CD4-positive, alpha-beta T cell (primary cell): ENCODE measurements at places on chromosomes 5 and 9. TPM values are rescaled to one million over a fixed set of nuclear protein-coding genes. Genes with fewer than 3 reads are reported as not detected.

DNA sequence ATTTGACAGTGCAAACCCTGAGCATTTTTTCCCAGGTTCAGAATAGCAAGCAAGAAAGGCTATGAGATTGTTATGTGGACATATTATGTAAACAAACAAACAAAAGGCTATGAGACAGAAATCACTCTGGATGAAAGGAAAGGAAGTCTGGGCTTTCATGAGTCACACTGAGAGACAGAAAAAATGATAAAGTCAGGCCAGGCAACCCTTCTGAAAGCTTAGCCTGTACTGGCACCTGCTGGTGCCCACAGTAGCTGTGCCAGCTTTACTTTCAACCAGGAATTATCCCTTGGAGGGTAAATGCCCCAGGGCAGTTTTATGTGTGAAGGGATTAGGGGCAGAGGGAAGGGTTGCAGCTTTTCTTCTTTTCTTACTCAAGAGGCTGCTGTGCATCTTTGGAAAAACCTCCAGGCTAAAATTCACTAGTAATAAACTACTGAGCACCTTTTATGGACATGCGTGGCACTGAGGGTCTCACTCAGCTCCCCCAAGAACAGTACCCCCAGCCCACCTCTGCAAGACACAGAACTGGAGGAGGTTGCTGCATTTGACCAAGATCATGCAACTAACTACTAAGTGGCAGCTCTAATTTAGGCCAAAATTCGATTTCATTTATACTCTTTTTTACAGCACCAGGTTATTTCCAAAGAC, 41.7 kb downstream of the ACTL7B start:
- no peaks in the 10 kb centered on the region for H3K36me3 ChIP-seq
- H3K4me1 ChIP-seq, result no peaks in the 10 kb centered on the region
- H3K4me3 ChIP-seq, result no peak overlapping the region
- H3K27ac ChIP-seq, result no peak overlapping the region

The DPP7 gene
- 344 TPM for total RNA-seq

GRCh38 chr5:93022211-93022610, 558.8 kb downstream of the NR2F1-AS1 start:
- no peaks in the 10 kb centered on the region for H3K4me1 ChIP-seq
- no peak overlapping the region for H3K27ac ChIP-seq
- H3K36me3 ChIP-seq, result no peaks in the 10 kb centered on the region
- H3K4me3 ChIP-seq, result no peak overlapping the region
- DNase-seq, result no peak
- no peaks in the 10 kb centered on the region for H3K27me3 ChIP-seq

GRCh38 chr9:20040991-20041696, 252.3 kb upstream of the SLC24A2 start:
- H3K27ac ChIP-seq, result no peak overlapping the region
- DNase-seq, result no peak
- H3K4me3 ChIP-seq, result no peak overlapping the region
- peaks cover 12% of the 10 kb centered on the region for H3K4me1 ChIP-seq
- no peaks in the 10 kb centered on the region for H3K36me3 ChIP-seq

The IRX1 gene
- total RNA-seq, result not detected

The DMRT3 gene
- not detected for total RNA-seq

- no peak overlapping the region for H3K4me3 ChIP-seq
- H3K27ac ChIP-seq, result no peak overlapping the region
- DNase-seq, result no peak
- no peaks in the 10 kb centered on the region for H3K36me3 ChIP-seq
- H3K27me3 ChIP-seq, result no peaks in the 10 kb centered on the region
Observed at GRCh38 chr9:68427216-68427977, 71.0 kb downstream of the PGM5 start.

DNA sequence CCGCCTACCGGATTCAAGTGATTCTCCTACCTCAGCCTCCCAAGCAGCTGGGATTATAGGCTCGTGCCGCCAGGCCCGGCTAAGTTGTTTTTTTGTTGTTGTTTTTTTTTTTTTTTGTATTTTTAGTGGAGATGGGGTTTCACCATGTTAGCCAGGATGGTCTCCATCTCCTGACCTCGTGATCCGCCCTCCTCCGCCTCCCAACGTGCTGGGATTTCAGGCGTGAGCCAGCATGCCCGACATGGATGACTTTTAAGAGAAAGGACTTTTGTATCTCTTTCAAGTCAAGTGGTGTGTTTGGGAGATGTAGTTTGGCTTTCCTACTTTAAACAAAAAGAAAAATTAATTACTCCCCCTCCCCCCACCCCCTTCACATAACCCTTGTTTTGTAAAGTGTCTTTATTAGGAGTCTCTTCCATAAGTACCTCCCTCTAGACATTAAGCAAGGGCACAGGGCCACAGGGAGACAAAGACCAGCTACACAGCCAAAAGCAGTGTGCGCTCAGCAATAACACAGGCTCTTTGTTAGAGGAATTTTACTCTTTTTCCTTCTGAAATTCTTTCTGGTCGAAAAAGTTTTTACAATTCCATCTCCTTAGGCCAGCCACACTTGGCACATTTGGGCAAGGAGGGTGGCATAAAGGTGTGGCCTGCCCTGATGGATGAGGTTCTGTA, 31.2 kb downstream of the JAKMIP2 start:
- no peak overlapping the region for H3K4me3 ChIP-seq
- H3K4me1 ChIP-seq, result no peaks in the 10 kb centered on the region
- H3K36me3 ChIP-seq, result no peaks in the 10 kb centered on the region
- H3K27me3 ChIP-seq, result no peaks in the 10 kb centered on the region

The ENTREP1 gene
- 0.14 TPM for total RNA-seq

GRCh38 chr5:157159209-157159751, 6.8 kb downstream of the GARIN3 start:
- no peaks in the 10 kb centered on the region for H3K36me3 ChIP-seq
- DNase-seq, result no peak
- H3K4me1 ChIP-seq, result peaks cover 39% of the 10 kb centered on the region
- peak overlapping the region; percentile 79 for H3K27ac ChIP-seq
- H3K27me3 ChIP-seq, result no peaks in the 10 kb centered on the region

DNA sequence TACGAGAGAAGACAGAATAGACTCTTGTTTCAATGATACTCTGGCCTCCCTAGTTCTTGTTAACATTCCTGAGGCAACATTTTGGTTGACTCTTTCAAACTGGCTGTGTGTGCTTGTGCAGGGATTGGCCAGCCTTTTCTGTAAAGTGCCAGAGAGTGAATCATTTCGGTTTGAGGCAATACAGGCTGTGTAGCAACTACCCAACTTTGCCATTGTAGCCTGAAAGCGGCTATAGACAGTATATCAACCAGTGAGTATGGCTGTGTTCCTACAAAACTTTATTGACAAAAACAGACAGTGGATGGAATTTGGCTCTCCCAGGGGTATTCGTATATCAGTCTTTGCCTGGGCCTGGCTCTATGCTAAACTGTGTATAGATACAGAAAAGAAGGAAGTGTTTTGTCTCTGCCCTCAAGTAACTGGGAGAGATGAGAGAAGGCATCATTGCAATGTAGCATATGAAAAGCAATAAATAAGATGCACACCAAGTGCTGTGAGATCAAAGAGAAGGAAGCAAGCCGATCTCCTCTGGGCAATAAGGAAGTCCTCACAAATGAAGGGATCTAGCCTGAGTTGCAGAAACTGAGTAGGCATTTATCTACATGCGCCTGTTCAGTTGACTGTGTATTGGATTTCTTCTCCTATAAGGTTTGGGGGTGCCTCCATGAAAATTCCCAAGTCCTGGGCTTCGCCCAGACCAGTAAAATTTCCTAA, 568.0 kb upstream of the KLF4 start:
- no peak overlapping the region for H3K27ac ChIP-seq
- no peaks in the 10 kb centered on the region for H3K4me1 ChIP-seq
- H3K36me3 ChIP-seq, result no peaks in the 10 kb centered on the region
- no peaks in the 10 kb centered on the region for H3K27me3 ChIP-seq
- no peak overlapping the region for H3K4me3 ChIP-seq

The C5orf58 gene
- not detected for total RNA-seq

DNA sequence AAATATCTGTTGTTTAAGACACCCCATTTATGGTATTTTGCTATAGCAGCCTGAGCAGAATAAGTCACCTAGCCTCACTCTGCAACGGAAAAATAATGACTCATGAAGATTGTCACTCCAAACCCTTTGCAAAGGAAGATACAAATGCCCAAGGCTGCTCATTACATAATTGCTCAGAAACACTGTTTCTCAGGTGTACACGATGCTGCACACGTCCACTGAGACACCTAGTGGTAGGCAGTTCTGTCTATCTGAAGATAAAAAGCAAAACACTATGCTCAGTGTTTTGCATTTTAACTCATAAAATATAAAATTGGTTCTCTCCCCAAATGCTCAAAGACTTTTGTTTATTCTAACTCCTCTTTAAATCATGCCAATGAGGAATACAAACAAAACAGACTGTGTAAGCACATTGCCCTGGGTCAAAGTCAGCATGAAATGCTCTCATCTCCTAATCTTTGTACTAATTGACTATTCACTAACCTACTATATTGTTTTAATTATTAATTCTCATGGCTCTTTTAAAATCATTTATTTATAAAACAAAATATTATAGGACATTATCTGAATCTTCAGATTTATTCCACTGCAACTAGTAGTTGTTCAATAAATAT, 7.7 kb upstream of the TSLP start:
- H3K27me3 ChIP-seq, result peaks cover 9% of the 10 kb centered on the region
- no peak overlapping the region for H3K4me3 ChIP-seq
- H3K36me3 ChIP-seq, result no peaks in the 10 kb centered on the region

- peak; percentile 25 for DNase-seq
- peaks cover 30% of the 10 kb centered on the region for H3K27me3 ChIP-seq
- H3K4me1 ChIP-seq, result peaks cover 17% of the 10 kb centered on the region
Observed at GRCh38 chr9:124776954-124777648, at the start of gene OLFML2A. TSS of gene OLFML2A (plus strand) at chr9:124777133. CDS start at chr9:124777271, 138 bp downstream.

- no peaks in the 10 kb centered on the region for H3K36me3 ChIP-seq
- H3K27me3 ChIP-seq, result no peaks in the 10 kb centered on the region
- no peak for DNase-seq
- H3K4me3 ChIP-seq, result no peak overlapping the region
Observed at GRCh38 chr9:4393806-4394523, 94.1 kb upstream of the GLIS3 start.

GRCh38 chr5:134206627-134207160, 19.2 kb downstream of the PPP2CA start:
- peaks cover 27% of the 10 kb centered on the region for H3K4me1 ChIP-seq
- H3K27me3 ChIP-seq, result no peaks in the 10 kb centered on the region
- no peak overlapping the region for H3K27ac ChIP-seq
- H3K36me3 ChIP-seq, result peaks cover 42% of the 10 kb centered on the region
- DNase-seq, result no peak
- no peak overlapping the region for H3K4me3 ChIP-seq

GRCh38 chr5:58921159-58921558, 338.3 kb downstream of the RAB3C start:
- no peak overlapping the region for H3K4me3 ChIP-seq
- no peaks in the 10 kb centered on the region for H3K4me1 ChIP-seq
- H3K27me3 ChIP-seq, result no peaks in the 10 kb centered on the region

The LEAP2 gene
- 0.31 TPM for total RNA-seq

The FKTN gene
- total RNA-seq, result 5.7 TPM

GRCh38 chr9:97907046-97907445, 15.3 kb downstream of the TRMO start:
- no peaks in the 10 kb centered on the region for H3K27me3 ChIP-seq
- H3K4me3 ChIP-seq, result peak overlapping the region; percentile 44
- H3K4me1 ChIP-seq, result peaks cover 89% of the 10 kb centered on the region
- H3K36me3 ChIP-seq, result peaks cover 54% of the 10 kb centered on the region

- H3K4me3 ChIP-seq, result no peak overlapping the region
- no peaks in the 10 kb centered on the region for H3K36me3 ChIP-seq
- no peak for DNase-seq
- no peak overlapping the region for H3K27ac ChIP-seq
- peaks cover 2% of the 10 kb centered on the region for H3K27me3 ChIP-seq
- H3K4me1 ChIP-seq, result no peaks in the 10 kb centered on the region
Observed at GRCh38 chr5:160287378-160288051, 24.8 kb downstream of the CCNJL start.

DNA sequence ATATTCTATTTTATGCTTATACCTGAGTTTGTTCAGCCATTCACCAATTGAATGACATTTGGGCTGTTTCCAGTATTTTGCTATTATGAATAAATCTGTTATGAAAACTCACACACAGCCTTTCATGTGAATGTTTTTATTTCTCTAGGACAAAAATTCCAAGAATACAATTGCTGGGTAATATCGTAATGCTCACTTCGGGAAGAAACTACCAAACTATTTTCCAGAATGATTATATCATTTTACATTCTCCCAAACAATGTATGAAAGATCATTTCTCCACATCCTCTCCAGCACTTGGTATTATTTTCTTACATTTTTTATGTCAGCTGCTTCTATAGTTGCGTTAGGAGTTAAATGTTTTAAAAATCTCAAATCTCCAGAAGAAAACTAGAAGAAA, 58.3 kb upstream of the LHFPL2 start:
- no peak overlapping the region for H3K4me3 ChIP-seq
- DNase-seq, result no peak
- no peaks in the 10 kb centered on the region for H3K27me3 ChIP-seq
- no peaks in the 10 kb centered on the region for H3K4me1 ChIP-seq
- H3K36me3 ChIP-seq, result no peaks in the 10 kb centered on the region
- no peak overlapping the region for H3K27ac ChIP-seq

- no peaks in the 10 kb centered on the region for H3K27me3 ChIP-seq
- no peaks in the 10 kb centered on the region for H3K36me3 ChIP-seq
- H3K4me1 ChIP-seq, result no peaks in the 10 kb centered on the region
- no peak overlapping the region for H3K4me3 ChIP-seq
- no peak for DNase-seq
Observed at GRCh38 chr5:125197321-125197720, 450.9 kb upstream of the ZNF608 start.

The DMAC1 gene
- 9.5 TPM for total RNA-seq

The AQP7 gene
- total RNA-seq, result 0.25 TPM

The FAM81B gene
- not detected for total RNA-seq

DNA sequence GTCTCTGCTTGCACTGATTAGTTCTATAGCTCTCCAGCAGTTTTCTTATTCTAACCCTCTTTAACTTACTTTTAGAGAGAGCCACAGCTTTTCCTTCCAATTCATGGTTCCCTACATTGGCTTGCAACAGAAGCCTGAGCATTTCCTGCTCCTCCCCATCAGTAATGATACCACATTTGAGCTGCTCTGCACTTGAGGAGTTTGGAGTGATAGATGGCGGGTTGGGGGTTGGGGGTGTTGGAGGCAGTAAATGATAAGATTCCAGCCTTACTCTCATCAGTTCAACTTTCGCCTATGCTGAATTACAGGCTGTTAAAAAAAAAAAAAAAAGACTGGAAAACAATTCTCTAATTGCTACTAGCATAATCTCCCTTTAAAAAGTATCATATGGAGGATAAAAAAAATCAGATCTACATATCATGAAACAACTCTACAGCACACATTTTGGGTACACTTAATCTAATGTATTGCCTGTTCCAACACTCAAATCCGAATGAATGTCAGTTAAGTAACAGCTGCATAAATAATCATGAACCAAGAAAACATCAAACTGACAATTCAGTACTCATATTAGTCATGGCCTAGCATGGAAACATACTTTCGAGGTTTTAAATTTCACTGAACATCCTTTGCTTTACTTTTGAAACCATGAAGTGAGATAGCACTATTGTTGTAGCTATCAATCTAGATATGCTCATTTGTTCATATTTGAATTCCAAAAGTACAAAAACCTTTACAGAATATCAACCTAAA, 224.7 kb downstream of the NFIB start:
- DNase-seq, result no peak
- H3K27me3 ChIP-seq, result no peaks in the 10 kb centered on the region
- H3K4me1 ChIP-seq, result no peaks in the 10 kb centered on the region
- no peak overlapping the region for H3K27ac ChIP-seq
- no peaks in the 10 kb centered on the region for H3K36me3 ChIP-seq
